Stimulated activated CD4-positive, alpha-beta T cell treated with anti-CD3 and anti-CD28 coated beads, Interleukin-4, amount 100 ng/mL, for 4 hours (primary cell): ENCODE measurements at places on chromosomes 1 and 21.

GRCh38 chr1:206713910-206714312 is 29.2 kb downstream of the MAPKAPK2 start:
- no peak for DNase-seq

DNA sequence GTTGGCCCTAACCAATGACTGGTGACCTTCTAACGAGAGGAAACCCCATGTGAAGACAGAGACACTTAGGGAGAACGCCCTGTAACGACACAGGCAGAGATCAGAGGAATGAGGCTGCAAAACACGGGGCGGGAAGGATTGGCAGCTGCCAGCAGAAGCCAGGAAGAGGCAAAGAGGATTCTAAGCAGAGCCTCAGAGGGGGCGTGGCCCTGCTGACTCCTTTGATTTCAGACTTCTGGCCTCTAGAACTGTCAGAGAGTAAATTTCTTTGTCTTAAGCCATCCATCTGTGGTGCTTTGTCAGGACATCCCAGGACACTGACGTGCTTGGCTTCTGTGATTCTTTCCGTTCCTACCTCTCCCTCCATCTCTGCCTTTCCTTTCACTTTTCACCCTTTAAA is 79.3 kb downstream of the SH3BGR start:
- DNase-seq, result no peak

DNA sequence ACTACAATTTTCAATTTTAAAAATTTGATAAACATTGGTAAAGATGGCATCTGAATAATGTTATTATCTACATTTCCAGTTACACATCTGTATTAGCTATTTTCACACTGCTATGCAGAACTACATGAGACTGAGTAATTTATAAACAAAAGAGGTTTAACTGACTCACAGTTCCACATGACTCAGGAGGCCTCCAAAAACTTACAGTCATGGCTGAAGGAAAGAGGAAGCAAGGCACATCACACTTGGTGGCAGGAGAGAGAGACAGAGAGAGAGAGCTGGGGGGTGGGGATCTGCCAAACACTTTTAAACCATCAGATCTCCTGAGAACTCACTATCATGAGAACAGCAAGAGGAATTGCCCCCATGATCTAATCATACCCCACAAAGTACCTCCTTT is 850.0 kb downstream of the LTN1 start:
- DNase-seq, result no peak

DNA sequence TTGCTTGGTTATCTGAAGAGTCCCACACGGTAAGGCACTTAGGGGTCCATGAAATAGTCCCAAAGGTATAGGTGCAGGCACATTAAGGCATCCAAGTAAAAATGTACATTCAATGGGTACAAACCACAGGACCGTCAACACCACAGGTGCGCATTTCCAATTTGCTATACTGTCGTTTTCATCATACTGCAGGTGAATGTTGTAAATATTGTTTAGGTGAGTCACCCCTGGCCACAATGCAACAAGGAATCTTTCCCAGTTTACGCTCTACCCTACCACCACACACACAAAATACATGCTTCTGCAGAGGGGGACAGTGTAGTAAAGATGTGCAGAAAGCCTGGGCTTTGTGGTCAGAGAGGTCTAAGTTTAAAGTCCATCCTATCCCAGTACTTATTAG is 13.7 kb downstream of the CADM3 start:
- DNase-seq, result no peak

- no peak for DNase-seq
Observed at GRCh38 chr1:224533517-224533916, 82.6 kb upstream of the CNIH3 start.

DNA sequence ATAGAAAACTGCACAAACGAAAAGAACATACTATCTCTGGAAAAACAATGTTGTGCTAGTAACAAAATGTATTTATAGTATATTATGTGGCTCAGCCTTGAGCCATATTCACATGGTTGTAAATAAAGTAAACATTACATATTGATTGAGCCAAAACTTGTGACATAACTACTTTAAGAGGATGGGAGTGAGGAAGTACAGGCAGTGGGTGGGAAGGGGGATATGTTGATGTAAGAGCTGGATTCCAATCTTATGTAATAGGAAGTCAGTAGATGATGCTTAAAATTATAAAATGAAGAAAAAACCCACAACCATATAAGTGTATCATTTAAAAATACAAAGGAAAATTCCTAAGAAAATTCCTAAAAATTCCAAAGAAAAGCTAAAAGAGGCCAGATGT is 42.7 kb downstream of the RHOU start:
- DNase-seq, result no peak

GRCh38 chr1:102897557-102897956 is 210.8 kb downstream of the COL11A1 start:
- no peak for DNase-seq

DNA sequence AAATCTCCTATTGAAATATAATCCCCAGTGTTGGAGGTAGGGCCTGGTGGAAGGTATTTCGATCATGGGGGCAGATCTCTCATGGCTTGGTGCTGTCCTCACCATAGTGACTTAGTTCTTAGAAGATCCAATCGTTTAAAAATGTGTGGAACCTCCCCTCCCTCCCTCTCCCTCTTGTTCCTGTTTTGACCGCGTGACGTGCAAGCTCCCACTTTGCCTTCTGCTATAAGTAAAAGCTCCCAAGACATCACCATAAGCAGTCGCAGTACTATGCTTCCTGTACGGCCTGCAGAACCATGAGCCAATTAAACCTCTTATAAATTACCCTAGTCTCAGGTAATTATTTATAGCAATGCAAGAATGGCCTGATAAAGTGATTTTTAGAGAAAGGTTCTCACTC is 10.9 kb upstream of the RGS2 start:
- DNase-seq, result no peak

DNA sequence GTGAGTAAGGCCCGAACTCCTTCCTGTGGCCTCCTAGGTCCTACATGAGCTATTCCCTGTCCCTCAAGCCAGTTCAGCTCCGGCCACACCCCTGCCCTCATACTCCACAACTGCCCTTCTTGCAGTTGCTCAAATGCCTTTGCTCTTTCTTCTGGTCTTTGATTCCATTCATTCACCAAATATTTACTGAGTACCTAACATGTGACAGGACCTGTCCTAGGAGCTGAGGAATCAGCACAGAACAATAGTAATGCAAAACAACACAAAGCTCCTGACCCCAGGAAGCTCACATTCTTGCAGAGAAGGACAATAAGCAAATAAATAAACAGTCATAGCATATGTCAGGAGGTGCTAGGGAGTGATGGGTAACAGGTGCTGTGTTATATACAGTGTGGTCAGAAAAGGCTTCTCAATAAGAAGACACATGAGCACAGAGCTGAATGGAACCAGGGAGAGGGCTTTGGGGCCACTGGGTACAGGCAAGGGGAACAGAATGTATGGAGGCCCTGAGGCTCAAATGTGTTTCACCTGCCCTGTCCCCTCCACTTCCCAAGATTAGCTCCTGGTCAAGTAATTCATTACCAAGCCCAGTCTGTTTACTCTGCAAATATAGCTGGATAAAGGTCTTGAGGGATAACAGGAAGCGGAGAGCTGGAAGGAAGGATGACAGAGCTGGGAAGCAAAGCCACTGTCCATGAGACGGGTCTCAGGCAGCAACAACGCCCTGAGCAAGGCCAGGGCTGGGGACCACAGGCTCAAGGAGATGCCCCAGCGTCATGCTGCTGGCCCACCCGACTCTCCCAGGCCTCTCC is 145.1 kb downstream of the CSMD2 start:
- DNase-seq, result no peak

DNA sequence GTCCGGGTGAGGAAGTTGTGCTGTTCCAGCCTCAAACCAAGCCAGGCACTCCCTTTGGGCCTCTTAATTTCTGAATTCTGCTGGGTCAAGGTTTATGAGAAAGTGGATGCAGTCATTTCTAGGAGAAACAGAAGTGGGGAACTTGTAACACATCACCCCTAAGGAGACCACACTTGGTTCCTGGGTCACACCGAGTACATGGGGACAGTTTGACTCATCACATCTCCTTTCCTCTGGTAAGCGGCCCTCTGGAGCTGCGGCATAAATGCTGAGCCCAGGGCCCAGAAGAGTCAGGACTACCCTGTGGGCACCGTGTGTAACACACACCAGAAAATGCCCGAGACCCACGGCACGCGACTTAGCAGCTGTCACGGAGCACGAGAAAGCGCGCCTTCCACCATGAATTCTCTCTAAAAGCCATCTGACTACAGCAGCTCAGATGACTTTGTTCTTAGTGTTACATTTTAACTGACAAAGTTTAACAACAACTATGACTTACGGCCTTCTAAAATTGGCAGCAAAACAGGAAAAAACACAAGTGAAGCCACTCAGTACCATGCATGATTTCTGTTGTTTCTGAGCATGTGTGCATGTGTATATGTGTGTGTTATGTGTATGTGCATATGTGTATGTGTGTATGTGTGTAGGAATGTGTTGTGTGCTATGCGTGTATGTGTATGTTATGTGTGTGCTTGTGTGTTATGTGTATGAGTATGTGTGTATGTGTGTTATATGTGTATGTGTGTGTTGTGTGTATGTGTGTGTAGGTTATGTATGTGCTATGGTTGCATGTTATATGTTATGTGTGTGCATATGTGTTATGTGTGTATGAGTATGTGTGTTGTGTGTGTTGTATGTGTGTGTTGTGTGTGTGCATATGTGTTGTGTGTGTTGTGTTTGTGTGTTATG is 50.8 kb downstream of the TOMM20 start:
- DNase-seq, result no peak
